ENCODE measurements at places on chromosomes 7 and 10. TPM values are rescaled to one million over a fixed set of nuclear protein-coding genes. Genes with fewer than 3 reads are reported as not detected.

The CYP2C8 gene
- polyA plus RNA-seq, result 0.64 TPM

The GJD4 gene
- polyA plus RNA-seq, result 3.0 TPM

The SFTPA1 gene
- not detected for polyA plus RNA-seq

The C7orf57 gene
- polyA plus RNA-seq, result not detected

The LRRC17 gene
- 29.8 TPM for polyA plus RNA-seq

The ASAH2 gene
- polyA plus RNA-seq, result 2.1 TPM

The MALRD1 gene
- polyA plus RNA-seq, result 0.89 TPM

The WDR11 gene
- 31.2 TPM for polyA plus RNA-seq

The ENO4 gene
- polyA plus RNA-seq, result 0.53 TPM

The FGFR2 gene
- 0.73 TPM for polyA plus RNA-seq

The SLC12A9 gene
- polyA plus RNA-seq, result 25.4 TPM

The CYP3A5 gene
- 0.68 TPM for polyA plus RNA-seq

The OR6V1 gene
- not detected for polyA plus RNA-seq

The SNX8 gene
- 38.5 TPM for polyA plus RNA-seq

The ADD3 gene
- polyA plus RNA-seq, result 110 TPM

The TAS2R39 gene
- not detected for polyA plus RNA-seq

The WIPF3 gene
- polyA plus RNA-seq, result not detected

The MYH16 gene
- polyA plus RNA-seq, result 0.12 TPM

The AMPH gene
- 10.1 TPM for polyA plus RNA-seq

The GRM3 gene
- 0.20 TPM for polyA plus RNA-seq

The GIMAP8 gene
- polyA plus RNA-seq, result 6.3 TPM

The LIPK gene
- polyA plus RNA-seq, result not detected

The HNRNPH3 gene
- 212 TPM for polyA plus RNA-seq

The IQUB gene
- 0.34 TPM for polyA plus RNA-seq

The HABP2 gene
- polyA plus RNA-seq, result 0.31 TPM

The AOAH gene
- 3.2 TPM for polyA plus RNA-seq

The TUBAL3 gene
- not detected for polyA plus RNA-seq

The NT5C2 gene
- polyA plus RNA-seq, result 178 TPM

The CCDC172 gene
- not detected for polyA plus RNA-seq
